Inflammatory macrophage treated with lipopolysaccharide for 4 hours (primary cell): ENCODE measurements at places on chromosomes 6 and 20.

DNA sequence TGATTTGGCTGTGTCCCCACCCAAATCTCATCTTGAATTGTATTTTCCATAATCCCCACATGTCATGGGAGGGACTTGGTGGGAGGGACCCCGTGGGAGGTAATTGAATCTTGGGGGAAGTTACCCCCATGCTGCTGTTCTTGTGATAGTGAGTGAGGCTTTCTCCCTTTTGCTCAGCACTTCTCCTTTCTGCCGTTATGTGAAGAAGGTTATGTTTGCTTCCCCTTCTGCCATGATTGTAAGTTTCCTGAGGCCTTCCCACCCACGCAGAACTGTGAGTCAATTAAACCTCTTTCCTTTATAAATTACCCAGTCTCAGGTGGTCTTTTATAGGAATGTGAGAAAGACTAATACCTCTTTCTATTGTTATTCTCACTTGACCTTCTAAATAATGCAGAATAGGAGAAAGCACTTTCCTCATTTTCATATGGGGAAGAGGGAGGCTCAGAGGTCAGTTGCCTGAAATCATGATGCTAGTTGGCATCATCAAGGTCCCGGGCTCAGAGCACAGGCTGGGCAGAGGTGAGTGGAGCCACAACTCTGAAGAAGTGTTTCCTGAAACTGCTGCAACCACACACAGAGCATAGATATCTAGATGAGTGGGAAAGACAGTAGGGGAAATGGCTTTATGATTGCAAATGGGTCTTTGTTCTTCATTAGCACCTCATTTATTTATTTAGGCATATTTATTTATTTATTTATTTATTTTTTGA, 191.0 kb downstream of the QKI start:
- DNase-seq = peak; percentile 41

GRCh38 chr6:14595751-14596150, 478.2 kb downstream of the CD83 start:
- no peak for DNase-seq

DNA sequence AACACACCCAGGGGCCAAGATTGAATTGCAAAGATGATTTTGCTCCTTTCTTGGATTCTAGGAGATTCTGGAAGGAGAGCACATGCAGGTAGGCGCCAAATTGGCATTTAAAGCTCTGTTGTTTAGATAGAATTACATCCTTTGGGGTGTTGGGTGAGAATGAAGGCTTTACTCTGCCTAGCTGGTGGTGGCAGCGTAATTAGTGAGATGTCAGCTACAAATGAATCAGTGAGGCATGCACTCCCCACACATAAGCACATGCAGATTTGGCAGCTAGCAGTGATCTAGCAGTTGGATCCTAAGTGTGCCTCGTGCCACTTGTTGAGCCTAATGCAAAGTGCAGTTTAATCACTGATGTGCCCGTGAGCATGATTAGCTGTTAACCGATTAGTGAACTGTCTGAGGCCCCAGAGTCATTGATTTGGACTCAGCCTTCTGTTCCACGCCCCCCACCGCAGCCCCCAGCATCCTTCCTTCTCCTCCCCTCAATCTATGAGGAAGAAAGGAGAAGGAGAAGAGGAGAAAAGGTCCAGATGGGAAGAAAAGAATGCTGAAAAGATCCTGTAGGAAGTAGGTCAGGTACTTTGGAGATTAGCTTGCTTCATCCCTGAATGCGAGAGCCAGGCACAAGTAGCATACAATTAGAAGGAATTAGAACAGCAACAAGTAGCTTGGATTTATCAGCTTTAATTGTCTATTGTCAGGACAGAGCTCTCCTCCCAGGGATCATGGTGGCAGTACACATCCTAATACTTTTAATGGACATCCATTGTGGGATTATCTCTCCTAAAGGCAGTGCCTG, 6.0 kb upstream of the PRDM1 start:
- no peak for DNase-seq

DNA sequence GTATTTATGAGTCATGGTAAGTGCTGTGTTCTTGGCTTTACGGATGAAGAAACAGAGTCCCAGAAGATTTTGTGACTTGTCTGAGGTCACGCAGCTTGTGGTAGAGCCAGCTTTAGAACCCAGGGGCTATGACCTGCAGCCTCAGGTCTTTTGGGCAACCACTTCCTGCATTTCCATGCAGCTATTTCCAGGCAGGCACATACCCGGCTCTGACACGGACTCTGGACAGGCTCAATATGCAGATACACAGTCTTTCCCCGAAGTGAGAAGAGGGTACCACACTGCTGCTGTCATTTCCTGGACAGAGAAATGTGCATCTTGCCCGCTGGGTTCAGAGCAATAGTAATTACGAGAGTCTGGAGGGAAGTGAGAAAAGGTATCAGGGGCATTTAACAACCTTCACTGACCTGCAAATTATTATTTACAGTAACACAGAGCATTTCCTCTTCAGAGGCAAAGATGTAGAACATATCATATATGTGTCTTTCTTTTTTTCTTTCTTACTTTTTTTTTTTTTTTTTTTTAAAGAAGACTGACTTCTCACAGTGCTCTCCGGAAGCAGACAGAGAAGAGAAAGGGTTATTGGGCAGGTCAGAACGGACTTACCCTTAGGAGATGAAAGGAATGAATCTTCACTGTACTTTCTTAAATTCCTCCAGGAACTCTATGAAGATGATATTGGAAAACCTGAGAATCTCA, 185.1 kb downstream of the CLIC5 start:
- DNase-seq = peak; percentile 6

DNA sequence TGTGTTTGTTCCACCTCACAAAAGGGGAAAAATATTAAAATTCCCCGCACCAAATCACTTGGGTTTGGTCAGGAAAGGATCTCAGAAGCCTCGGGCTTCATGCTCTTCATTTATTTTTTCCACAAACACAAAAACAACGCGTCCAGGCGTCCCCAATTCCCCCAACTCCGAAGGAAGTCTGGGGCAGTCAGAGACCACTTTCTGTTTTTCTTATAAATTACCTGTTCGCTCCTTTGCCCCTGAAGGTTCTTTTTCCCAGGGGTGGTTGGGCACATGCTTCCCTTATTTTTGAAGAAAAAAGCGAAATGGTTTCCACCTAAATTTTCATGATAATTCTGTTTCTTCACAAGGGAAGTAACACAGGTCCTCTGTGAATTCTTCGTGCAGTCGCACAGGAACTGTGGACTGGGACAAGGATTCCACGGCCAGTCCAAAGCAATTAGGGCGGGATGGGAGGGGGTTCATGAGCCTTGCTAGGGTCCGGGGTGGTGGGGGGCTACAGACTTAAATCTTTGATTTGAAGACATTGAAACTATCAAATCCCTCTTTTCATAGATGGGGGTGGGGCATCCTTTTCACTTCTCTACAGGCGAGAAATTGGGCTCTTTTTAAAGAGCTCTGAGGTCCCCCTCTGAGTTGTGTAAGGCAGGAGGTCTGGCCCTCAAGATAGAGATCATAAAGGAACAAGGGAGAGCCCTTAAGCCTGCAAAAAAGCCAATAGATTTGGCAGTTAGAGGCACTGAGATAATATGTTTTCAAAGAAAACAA, 30.5 kb upstream of the HFE start:
- no peak for DNase-seq

- no peak for DNase-seq
Measured at GRCh38 chr20:17129089-17129488, 97.8 kb upstream of the PCSK2 start.
